ENCODE measurements at places on chromosomes 1 and 21. TPM values are rescaled to one million over a fixed set of nuclear protein-coding genes. Genes with fewer than 3 reads are reported as not detected.
A peak's percentile ranks its signal among the peaks of the same experiment; 100 is the strongest.

Gene TSPAN1
- 0.18 TPM for total RNA-seq

Gene TTLL7
- total RNA-seq: 0.72 TPM

Gene KLHDC7A
- not detected for total RNA-seq

Gene FAM131C
- total RNA-seq: not detected

Gene COL16A1
- total RNA-seq: 3.9 TPM

DNA sequence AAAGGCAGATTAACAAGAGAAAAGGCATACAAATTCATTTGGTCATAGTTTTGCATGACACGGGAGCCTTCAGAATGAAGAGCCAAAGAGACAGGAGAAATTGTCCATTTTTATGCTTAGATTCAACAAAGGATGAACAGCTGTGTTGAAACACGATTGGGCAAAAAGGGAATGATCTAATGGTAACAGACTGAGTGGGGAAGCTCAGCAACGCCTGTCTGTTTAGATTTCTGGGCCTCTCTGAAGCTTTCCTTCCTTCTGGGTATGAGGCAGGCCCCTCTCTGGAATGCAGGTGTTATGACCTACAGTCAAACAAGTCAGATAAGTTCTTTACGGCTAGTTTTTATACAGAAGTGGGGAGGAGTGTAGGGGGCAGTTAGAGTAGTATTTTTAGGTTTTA lies 154.6 kb downstream of the RGS7 start:
- no peak overlapping the region for H3K27ac ChIP-seq
- H3K36me3 ChIP-seq: no peaks in the 10 kb centered on the region
- DNase-seq: no peak
- H3K4me1 ChIP-seq: no peaks in the 10 kb centered on the region
- H3K27me3 ChIP-seq: no peaks in the 10 kb centered on the region

DNA sequence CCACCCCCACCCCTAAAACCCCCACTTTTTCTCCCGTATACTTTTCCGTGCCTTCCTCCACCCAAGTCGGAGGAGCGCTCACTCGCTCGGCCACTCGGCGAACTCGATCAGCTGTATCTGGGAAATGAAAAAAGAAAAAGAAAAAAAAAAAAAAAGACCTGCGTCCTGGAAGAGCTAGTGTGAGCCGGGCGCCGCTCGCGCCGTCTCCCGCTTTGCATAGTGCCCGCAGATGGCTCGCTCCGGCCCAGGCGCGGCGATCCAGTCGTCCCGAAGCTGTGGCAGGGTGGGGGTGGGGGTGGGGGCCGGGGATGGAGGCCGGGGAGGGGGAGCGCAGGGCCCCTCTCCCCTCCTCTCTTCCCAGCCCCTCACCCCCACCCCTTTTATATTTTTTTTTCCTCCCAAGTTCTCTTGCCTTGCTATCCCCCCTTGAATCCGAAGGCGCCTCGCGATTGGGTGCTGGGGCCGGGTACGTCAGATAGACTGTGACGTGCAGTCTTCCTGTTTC lies 299 bp upstream of the PROX1 start:
- no peaks in the 10 kb centered on the region for H3K36me3 ChIP-seq
- H3K27me3 ChIP-seq: peaks cover 35% of the 10 kb centered on the region
- H3K4me1 ChIP-seq: peaks cover 2% of the 10 kb centered on the region
- H3K27ac ChIP-seq: no peak overlapping the region
- no peak for DNase-seq

- peak overlapping the region; percentile 91 for H3K27ac ChIP-seq
- no peak for DNase-seq
- H3K36me3 ChIP-seq: no peaks in the 10 kb centered on the region
- no peaks in the 10 kb centered on the region for H3K27me3 ChIP-seq
- H3K4me1 ChIP-seq: peaks cover 6% of the 10 kb centered on the region
- peak overlapping the region; percentile 90 for H3K4me3 ChIP-seq
Measured at GRCh38 chr1:2642131-2642559, 9.3 kb upstream of the MMEL1 start.

DNA sequence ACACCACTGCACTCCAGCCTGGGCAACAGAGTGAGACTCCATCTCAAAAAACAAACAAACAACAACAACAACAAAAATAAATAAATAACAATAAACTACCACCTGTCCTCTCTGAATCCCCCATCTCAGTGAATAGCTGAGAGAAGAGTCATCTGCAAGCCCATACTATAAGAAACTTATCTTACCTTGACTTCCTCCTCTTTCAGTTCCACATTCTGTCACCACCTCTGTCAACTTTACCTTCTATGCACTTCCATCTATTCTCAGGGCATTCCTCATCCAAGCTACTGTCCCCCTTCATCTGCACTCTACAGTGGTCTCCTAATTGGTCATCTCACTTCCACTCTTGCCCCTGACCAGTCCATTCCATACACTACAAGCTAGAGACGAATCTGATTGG lies 58.1 kb downstream of the KIAA0040 start:
- H3K4me1 ChIP-seq: peaks cover 28% of the 10 kb centered on the region
- no peaks in the 10 kb centered on the region for H3K36me3 ChIP-seq
- no peak overlapping the region for H3K4me3 ChIP-seq

- no peaks in the 10 kb centered on the region for H3K27me3 ChIP-seq
- no peaks in the 10 kb centered on the region for H3K36me3 ChIP-seq
- H3K4me1 ChIP-seq: no peaks in the 10 kb centered on the region
- DNase-seq: no peak
Measured at GRCh38 chr1:8818325-8818775, 910 bp upstream of the RERE start.
